ENCODE measurements at places on chromosomes 11 and 22.

DNA sequence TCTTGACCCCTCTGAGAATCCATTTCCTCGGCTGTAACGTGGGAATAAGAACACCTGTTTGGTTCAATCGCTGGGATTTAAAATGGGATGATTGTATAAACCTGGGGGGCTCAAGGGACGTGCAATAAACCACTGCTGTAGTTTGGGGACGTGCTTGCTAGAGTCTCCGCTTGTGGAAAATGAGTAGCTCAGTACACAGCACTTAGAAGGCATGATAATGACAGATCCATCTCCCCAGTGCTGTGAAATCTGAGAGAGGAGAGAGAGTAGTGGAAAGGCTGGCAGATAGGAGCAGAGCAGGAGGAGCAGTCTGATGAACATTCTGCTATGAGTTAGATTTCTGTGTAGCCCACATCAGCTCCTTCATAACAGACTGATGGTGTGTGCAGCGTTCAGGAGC, 256.5 kb downstream of the MN1 start:
- no peak for DNase-seq

DNA sequence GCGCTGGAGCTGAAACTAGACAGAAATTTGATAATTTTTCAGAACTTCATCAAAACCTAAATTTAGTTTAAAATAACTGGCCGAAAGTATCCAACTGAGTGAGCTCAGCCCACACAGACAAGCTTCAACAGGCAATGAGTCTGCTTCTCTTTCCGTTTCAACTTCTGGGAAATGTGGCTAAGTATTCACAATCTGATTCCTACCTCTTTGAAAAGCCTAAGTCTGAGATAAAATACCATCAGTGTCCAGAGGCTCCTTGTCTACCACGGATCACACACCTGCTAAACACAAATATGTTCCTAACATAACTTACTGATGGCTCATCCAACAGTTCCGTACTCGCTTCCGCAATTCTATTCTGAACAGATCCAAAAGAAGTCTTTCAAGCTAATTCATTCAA, 8.5 kb downstream of the SIK3 start:
- DNase-seq = no peak

DNA sequence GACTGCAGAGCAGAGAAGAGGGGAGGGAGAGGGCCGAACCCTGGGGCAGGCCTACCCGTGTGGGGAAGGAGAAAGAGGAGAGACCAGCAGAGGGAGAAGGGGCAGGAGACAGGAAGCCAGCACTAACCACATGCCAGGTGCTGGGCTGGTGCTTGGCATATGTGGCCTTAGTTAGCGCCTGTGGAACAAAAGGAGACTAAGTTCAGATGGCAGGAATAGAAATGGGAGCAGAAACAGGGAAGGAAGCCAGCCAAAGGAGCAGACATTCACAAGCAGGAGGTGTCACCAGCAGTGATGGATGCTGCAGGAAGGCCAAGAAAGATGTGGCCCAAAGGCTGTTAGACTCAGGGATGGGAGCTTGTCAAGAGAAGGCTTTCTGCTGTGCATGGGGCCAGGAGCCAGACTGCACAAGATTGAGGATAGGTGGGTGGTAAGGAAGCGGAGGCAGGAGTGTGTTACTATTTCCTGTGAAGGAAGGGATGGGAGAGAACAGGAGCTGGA, 26.7 kb downstream of the TREH start:
- no peak for DNase-seq

GRCh38 chr11:44978274-44978960, 27.7 kb upstream of the TP53I11 start:
- no peak for DNase-seq

- no peak for DNase-seq
Observed at GRCh38 chr11:73257342-73258103, 14.6 kb upstream of the P2RY6 start.

GRCh38 chr22:28232204-28232603, 313.1 kb upstream of the PITPNB start:
- no peak for DNase-seq

- DNase-seq = no peak
Observed at GRCh38 chr11:87304412-87304811, 266.7 kb downstream of the TMEM135 start.

- no peak for DNase-seq
Observed at GRCh38 chr11:64081745-64082442, 46.2 kb downstream of the FLRT1 start.

- no peak for DNase-seq
Observed at GRCh38 chr11:78398715-78399114, 18.9 kb downstream of the GAB2 start.

DNA sequence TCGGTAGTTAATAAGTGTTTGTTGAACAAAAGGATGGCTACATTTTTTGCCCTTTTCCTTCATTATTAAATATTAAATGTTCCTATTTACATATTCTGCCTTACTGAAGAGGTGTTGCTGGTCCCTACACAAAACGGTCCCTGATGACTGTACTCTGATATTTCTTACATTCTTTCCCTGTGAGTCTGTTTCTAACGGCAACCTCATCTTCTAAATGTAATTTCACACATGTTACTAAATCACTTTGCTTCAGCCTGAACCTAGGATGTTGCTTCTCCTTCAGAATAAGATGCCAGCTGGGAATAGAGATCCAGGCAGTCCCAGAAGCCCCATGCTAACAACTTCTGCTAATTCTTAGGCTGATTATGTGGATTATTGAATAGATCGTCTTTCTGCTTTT, 50.3 kb downstream of the SPON1 start:
- DNase-seq = no peak

GRCh38 chr11:121829159-121829643, 286.8 kb downstream of the BLID start:
- no peak for DNase-seq

- no peak for DNase-seq
Observed at GRCh38 chr11:10655943-10656576, 37.5 kb downstream of the IRAG1 start.

DNA sequence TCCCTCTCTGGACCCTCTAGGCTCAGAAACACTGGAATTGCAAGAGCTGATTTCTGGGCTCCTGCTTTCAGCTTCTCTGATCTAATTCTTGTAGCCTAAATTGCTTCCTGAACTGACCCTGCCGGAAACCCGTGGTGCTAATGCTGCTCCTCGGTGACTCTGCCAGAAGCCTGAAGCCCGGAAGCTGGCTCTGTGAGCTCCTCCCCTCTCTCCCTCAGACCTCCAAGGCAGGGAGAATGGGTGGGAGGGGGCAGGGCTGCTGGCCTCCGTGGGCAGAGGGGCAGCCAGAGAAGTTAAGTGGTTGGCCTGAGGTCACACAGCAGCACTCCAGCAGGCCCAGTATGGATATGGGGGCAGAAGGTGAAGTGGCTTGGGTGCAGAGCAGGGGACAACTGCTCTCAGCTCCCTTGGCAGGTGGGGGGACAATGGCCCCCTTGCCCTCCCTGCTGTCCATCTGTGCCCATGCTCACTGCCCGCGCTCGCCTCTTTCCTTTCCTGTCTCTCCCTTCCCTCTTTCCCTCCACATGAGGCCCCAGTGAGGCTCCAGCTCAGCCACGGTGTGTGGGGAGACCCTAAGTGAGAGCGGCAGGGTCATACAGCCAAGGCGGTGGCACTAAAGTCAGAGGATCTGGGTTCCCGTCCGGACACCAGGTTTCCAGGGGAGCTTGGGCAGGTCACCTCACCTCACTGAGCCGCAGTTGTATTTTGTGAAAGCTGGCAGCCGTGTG, 16.2 kb downstream of the CAPN5 start:
- DNase-seq = no peak
